ENCODE measurements at places on chromosomes 2 and 18. TPM values are rescaled to one million over a fixed set of nuclear protein-coding genes. Genes with fewer than 3 reads are reported as not detected.

DNA sequence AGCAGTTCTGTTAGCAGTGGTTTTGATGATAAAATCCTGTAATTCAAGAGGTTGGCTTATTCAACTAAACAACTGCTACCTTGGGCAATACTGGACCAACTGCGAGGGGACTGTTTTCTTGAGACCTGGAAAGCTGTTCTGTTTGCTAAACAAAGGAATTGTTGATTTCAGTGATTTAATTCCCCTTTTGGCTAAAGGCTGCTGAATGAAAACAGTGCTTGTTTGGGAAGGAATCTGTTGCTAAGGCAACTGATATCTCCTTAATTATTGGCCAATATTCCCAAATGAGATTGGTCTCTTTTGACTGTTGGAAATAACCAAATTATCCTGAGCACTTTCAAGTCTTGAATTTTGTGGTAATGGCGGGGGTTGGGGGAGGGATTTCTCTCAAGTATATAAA is 136.8 kb downstream of the CAMKMT start:
- H3K27me3 ChIP-seq, result no peaks in the 10 kb centered on the region
- no peaks in the 10 kb centered on the region for H3K36me3 ChIP-seq
- no peak overlapping the region for H3K27ac ChIP-seq
- no peak overlapping the region for H3K4me3 ChIP-seq

ASB1 gene
- 30.4 TPM for total RNA-seq

SPEG gene
- total RNA-seq, result 16.2 TPM

GRCh38 chr18:14925281-14925709 is 177.3 kb downstream of the ANKRD30B start:
- no peak overlapping the region for H3K4me3 ChIP-seq
- no peaks in the 10 kb centered on the region for H3K27me3 ChIP-seq
- H3K27ac ChIP-seq, result no peak overlapping the region

DNA sequence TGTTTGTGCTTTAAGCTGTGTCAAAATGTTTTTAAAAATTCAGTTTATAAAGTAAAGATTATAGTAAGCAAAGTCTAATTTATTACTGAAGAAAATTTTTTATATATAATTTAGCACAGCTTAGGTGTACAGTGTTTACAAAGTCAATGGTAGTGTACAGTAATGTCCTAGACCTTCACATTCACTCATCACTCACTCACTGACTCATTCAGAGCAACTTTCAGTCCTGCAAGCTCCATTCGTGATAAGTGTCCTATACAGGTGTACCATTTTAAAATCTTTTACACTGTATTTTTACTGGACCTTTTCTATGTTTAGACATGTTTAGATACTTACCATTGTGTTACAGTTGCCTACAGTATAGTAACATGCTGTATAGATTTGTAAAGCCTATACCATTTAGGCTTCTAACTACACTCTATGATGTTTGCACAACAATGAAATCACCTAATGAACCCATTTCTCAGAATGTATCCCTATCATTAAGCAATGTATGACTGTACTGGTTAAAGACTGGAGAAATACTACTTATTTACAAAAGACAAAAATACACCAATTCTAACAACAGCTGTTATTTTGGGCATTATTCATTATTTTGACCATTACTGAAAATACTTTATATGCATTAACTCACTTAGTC is 95.1 kb downstream of the STRN start:
- peaks cover 39% of the 10 kb centered on the region for H3K36me3 ChIP-seq
- H3K27me3 ChIP-seq, result no peaks in the 10 kb centered on the region
- no peak overlapping the region for H3K4me3 ChIP-seq
- H3K4me1 ChIP-seq, result no peaks in the 10 kb centered on the region
- no peak overlapping the region for H3K27ac ChIP-seq

- H3K4me1 ChIP-seq, result no peaks in the 10 kb centered on the region
- no peak for DNase-seq
- H3K27me3 ChIP-seq, result no peaks in the 10 kb centered on the region
- H3K4me3 ChIP-seq, result no peak overlapping the region
- no peak overlapping the region for H3K27ac ChIP-seq
- peaks cover 3% of the 10 kb centered on the region for H3K36me3 ChIP-seq
Measured at GRCh38 chr2:53751728-53752127, 15.9 kb upstream of the CHAC2 start.

MAP2 gene
- total RNA-seq, result 0.46 TPM

CHRND gene
- total RNA-seq, result not detected

- H3K4me3 ChIP-seq, result no peak overlapping the region
- H3K36me3 ChIP-seq, result no peaks in the 10 kb centered on the region
- peak; percentile 41 for DNase-seq
- H3K27ac ChIP-seq, result no peak overlapping the region
- peaks cover 10% of the 10 kb centered on the region for H3K4me1 ChIP-seq
Measured at GRCh38 chr2:101986804-101987740, 4.7 kb upstream of the IL1R2 start.

DNA sequence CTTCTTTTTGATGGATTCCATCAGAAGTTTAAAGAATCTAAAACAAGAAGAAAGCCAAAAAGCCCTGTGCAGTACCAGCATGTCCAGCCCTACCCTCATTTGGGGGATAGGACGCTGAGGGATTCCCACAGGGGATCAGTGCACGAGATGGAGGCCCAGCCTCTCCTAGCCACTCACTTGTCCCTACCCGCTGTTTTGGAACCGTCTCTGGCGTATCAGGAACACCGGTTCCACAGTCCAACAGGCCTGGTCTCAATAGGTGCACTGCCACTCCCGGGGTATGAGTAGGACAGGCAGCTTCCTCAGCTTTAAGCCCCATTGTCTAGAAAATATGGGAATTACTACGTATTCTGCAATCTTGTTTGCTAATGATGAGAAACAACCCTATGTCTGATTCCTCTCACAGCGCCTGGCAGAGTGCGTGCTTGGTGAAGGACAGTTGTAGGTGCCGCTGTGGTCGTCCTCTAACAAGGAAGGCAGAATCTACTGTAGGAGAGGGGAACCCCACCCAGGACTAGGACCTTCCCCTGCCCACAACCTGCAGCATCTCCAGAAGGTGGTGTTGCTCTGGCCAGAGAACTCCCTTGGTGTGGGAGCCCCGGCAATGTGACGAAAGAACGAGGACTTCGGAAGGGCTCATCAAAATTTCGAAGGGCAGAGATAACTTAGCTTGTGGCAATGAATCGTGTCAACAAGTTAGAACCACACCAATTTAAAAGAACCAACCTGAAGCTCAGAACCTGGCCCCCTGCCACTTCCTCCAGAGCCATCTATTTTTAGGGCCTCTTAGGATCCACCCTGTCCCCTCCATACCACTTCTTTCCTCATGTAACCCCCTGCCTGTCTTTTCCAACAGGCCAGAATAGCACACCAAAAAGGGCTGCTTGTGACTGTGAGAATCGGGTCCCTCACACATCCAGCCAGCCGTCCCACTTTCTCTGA is 71.7 kb downstream of the POLR1A start:
- DNase-seq, result peak; percentile 16
- peaks cover 54% of the 10 kb centered on the region for H3K4me1 ChIP-seq
- peak overlapping the region; percentile 96 for H3K27ac ChIP-seq
- H3K36me3 ChIP-seq, result peaks cover 44% of the 10 kb centered on the region
- H3K27me3 ChIP-seq, result no peaks in the 10 kb centered on the region

CERKL gene
- total RNA-seq, result not detected

SERPINB3 gene
- total RNA-seq, result not detected

- no peak overlapping the region for H3K4me3 ChIP-seq
- H3K36me3 ChIP-seq, result no peaks in the 10 kb centered on the region
- no peaks in the 10 kb centered on the region for H3K27me3 ChIP-seq
- H3K4me1 ChIP-seq, result no peaks in the 10 kb centered on the region
- no peak for DNase-seq
- H3K27ac ChIP-seq, result no peak overlapping the region
Measured at GRCh38 chr2:188512456-188512855, 220.8 kb downstream of the GULP1 start.

DNA sequence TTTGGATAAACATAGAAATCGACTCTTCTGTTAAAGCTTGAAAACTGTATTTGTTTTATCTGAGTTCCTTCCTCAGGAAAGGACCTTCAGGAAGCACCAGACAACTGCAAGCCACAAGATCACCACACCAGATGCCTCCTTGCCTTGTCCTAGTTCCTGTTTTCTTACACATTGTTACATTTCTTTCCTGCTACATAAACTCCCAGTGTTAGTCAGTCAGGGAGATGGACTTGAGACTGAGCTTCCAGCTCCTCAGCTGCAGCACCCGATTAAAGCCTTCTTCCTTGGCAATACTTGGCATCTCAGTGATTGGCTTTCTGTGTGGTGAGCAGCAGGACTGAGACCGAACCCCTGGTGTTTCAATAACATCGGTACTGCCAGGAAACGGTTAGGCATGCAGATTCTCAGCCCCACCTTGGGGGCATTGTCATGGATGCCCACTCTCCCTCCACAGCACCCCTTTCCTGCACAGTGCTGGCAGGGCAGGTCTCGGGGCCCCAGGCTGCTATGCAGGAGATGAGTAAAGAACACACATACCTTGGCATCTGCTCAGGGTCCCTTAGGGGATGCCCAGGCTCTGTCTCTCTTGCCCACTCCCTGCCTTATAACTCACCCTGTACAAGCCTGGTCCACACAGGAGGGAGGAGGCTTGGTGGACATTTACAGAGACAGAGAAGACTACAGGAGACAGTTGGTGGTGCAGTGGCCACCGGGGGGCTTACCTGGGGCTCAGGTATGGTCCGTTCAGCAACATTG is 32.6 kb downstream of the ANKMY1 start:
- no peak overlapping the region for H3K4me3 ChIP-seq
- DNase-seq, result no peak

CD226 gene
- total RNA-seq, result 87.1 TPM

GRCh38 chr18:48099481-48100164 is 169.2 kb upstream of the SMAD2 start:
- H3K4me3 ChIP-seq, result no peak overlapping the region
- H3K27ac ChIP-seq, result no peak overlapping the region
- peaks cover 21% of the 10 kb centered on the region for H3K27me3 ChIP-seq
- no peak for DNase-seq

GRCh38 chr2:162118166-162119031 is 33.6 kb downstream of the GCG start:
- no peak overlapping the region for H3K27ac ChIP-seq
- no peak overlapping the region for H3K4me3 ChIP-seq
- no peaks in the 10 kb centered on the region for H3K36me3 ChIP-seq
- DNase-seq, result no peak
- H3K4me1 ChIP-seq, result no peaks in the 10 kb centered on the region

DNA sequence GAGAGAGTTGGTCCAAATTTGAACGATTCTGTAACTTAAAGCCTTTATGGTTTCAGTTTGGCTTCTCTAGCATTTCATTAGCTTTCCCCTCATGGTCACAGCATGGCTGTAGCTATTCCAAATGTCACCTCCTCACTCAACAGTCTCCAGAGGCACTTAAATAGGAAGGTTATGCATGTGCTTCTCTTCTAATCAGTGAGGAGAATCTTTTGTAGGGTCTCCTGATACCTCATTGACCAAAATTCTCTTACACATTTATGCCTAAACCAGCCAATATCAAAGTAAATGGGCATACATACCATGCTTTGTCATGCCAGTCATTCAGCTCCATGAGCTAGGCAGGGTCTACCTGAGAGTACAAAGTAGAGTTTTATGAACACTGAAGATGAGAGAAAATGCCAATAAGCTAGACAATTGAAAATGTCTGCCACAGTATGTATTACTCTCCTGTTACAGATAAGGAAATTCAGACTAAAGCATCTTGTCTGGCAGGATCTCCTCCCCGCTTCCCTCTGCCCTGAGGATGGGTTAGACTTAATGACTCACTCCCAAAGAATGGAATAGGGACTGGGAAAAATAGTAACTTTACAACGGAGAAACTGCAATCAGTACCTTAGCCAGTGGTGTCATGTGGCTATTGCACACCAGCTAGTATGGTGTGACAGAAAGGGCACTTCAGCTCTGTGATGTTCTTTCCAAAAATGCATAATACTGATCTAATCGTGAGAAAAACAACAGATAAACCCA is 15.4 kb downstream of the DSG2 start:
- no peak for DNase-seq
- H3K36me3 ChIP-seq, result no peaks in the 10 kb centered on the region
- no peaks in the 10 kb centered on the region for H3K27me3 ChIP-seq
- no peak overlapping the region for H3K4me3 ChIP-seq
- H3K27ac ChIP-seq, result no peak overlapping the region

GRCh38 chr2:214481204-214481603 is 70.3 kb downstream of the VWC2L start:
- no peak for DNase-seq
- no peaks in the 10 kb centered on the region for H3K36me3 ChIP-seq
- H3K27ac ChIP-seq, result no peak overlapping the region
- no peak overlapping the region for H3K4me3 ChIP-seq
- no peaks in the 10 kb centered on the region for H3K4me1 ChIP-seq

GRCh38 chr2:121721926-121722325 is 14.7 kb downstream of the NIFK start:
- no peak for DNase-seq
- H3K4me1 ChIP-seq, result peaks cover 9% of the 10 kb centered on the region
- H3K36me3 ChIP-seq, result no peaks in the 10 kb centered on the region
- H3K4me3 ChIP-seq, result no peak overlapping the region
- no peaks in the 10 kb centered on the region for H3K27me3 ChIP-seq

CRYBA2 gene
- not detected for total RNA-seq

LRRC30 gene
- not detected for total RNA-seq

DNA sequence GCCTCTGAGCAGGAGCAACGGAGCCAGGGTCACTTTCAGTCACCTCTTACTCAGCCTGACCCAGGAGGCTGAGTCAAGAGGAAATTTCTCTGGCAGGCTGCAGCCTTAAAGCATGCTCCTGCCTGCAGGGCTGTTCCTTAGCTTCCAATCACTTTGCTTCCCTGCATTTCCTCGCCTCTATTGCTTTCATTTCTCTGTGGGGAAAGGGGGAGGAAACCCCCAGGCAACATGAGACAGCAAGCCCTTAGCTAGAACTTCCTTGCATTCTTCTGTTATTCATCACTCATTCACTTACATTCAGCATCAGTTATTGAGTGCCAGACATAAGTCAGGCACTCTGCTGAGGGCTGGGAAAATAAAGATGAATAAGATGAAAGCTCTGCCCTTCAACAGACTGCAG is 13.0 kb downstream of the XDH start:
- H3K36me3 ChIP-seq, result no peaks in the 10 kb centered on the region
- no peak for DNase-seq
- H3K27ac ChIP-seq, result no peak overlapping the region

GRCh38 chr2:118223992-118224894 is 136.0 kb downstream of the INSIG2 start:
- H3K27me3 ChIP-seq, result peaks cover 17% of the 10 kb centered on the region
- peak overlapping the region; percentile 62 for H3K27ac ChIP-seq

GRCh38 chr18:79458917-79459803 is 63.4 kb downstream of the NFATC1 start:
- DNase-seq, result no peak
- H3K4me3 ChIP-seq, result no peak overlapping the region
- H3K27ac ChIP-seq, result no peak overlapping the region

GRCh38 chr2:15770606-15771005 is 169.7 kb upstream of the MYCN start:
- H3K4me1 ChIP-seq, result no peaks in the 10 kb centered on the region
- H3K27ac ChIP-seq, result no peak overlapping the region
- H3K36me3 ChIP-seq, result no peaks in the 10 kb centered on the region
- no peaks in the 10 kb centered on the region for H3K27me3 ChIP-seq

CD302 gene
- total RNA-seq, result 1.2 TPM

GRCh38 chr2:210667711-210668110 is 111.3 kb downstream of the CPS1 start:
- H3K4me1 ChIP-seq, result no peaks in the 10 kb centered on the region
- H3K27ac ChIP-seq, result no peak overlapping the region
- H3K4me3 ChIP-seq, result no peak overlapping the region
- no peaks in the 10 kb centered on the region for H3K36me3 ChIP-seq
- no peak for DNase-seq

All from T-cell (primary cell).